Activated gamma-delta T cell treated with Interleukin-2 at 50 U/mL for 16 hours (primary cell): ENCODE measurements at places on chromosomes 11 and 22.

- DNase-seq: no peak
Observed at GRCh38 chr22:32820131-32821119, 18.9 kb downstream of the TIMP3 start.

- no peak for DNase-seq
Observed at GRCh38 chr11:127308291-127308690, 307.7 kb upstream of the KIRREL3 start.

DNA sequence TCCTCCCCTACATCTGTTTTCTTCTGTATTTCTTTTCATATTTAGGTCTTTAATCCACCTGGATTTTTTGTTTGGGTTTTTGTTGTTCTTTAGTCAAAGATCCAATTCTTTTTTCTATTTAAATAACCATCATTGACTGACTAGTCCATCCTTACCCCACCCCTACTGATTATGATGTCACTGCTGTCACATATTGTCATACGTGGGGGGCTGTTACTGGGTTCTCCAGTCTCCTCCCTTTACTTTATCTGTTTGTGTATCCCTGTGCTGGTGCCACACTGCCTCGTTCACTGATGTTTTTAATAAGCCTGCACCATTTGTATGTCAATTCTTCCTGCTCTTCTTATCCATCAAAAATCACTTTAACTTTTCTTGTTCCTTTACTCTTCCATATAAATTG lies 6.9 kb upstream of the DCPS start:
- no peak for DNase-seq

GRCh38 chr11:100923555-100923954 lies 206.1 kb downstream of the PGR start:
- no peak for DNase-seq

DNA sequence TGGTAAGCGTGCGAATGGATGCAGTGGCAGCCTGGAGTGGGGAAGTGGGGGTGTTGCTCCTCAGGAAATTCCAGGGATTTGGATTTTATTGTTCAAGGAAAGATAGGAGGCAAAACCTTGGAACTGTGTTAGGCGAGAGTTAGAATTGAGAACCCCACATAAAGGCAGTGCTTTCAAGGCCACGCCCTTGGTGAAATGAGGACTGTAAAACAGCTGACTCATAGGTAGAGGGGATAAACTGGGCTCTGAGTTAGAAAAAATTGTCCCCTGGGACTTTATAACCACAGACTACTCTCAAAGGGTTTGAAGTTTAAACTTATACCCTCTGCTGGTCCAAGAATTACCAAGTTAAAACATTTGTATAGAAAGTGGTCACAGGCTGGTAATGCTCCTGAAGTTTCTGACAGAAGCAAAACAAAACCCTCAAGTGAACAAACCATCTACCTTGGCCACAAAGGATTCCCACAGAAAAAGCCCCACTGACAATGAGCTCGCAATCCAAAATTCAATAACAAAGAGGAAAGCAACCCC lies 250.3 kb upstream of the TBCEL start:
- DNase-seq: no peak

- DNase-seq: no peak
Observed at GRCh38 chr11:71311176-71311925, 59.0 kb upstream of the SHANK2 start.

GRCh38 chr11:45563810-45564209 lies 101.6 kb downstream of the CHST1 start:
- DNase-seq: no peak

DNA sequence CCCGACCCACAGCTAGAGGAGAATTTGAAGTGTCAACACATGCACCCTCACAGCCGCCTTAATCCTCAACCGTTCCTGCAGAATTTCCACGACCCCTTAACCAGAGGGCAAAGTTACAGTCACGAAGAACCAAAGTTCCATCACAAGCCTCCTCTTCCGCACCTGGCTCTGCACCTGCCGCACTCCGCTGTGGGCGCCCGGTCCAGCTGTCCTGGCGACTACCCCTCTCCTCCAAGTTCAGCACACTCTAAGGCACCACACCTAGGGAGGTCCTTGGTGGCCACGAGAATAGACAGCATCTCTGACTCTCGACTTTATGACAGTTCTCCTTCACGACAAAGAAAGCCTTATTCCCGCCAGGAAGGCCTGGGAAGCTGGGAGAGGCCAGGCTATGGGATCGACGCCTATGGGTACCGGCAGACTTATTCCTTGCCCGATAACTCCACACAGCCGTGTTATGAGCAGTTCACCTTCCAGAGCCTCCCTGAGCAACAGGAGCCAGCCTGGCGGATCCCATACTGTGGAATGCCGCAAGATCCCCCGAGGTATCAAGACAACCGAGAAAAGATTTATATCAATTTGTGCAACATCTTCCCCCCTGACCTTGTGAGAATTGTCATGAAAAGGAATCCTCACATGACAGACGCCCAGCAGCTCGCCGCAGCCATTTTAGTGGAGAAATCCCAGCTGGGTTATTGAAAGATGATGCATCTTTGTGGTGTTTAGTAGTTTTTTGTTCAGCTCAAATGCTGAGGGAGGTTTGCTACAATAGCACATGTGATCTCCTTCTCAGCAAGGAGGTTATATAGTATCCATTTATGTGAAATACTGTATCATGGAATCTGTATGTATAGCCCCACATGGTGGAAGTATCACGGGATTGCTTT lies 72.1 kb downstream of the ZC3H12C start:
- no peak for DNase-seq

DNA sequence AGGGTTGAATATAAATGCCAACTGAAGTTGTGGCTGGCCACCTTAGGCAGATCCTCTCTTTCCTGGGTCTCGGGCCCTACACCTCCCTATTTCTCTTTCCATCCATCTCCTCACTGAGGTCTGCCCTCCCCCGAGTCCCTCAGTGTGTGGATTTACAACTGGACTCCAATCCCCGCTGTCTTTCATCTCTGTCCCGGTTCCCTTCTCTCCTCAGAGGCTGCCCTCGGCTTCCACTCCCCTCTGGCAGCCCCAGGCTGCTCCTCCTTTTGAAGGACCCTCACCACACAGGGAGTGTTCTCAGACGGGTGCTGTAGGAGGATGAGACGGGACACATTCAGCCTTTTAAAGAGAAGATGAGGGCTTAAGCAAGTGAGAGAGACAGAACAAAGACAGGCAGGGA lies 167.1 kb downstream of the ST3GAL4 start:
- DNase-seq: no peak

- DNase-seq: no peak
Observed at GRCh38 chr11:11587122-11587521, 34.7 kb downstream of the GALNT18 start.

DNA sequence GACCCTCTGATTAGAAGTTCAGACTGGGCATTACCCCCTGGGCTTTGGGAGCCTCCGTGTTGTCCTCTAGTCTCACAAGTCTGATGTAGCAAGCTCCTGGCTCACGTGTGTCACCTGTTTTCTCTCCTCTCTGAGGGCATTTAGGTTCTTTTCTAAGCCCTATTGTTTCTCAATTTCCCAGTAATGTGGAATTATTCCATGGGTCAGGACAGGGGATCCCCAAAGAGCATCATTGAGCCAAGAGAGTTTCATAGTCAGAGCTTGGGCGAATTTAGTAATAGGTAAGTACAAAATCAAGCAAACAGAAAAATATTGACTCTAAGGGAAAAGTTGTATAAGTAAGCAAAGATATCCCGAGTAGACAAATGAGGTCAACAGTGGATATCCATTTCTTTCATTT lies 57.3 kb downstream of the PPP6R2 start:
- no peak for DNase-seq

GRCh38 chr22:19823191-19823901 lies 31.3 kb downstream of the GNB1L start:
- no peak for DNase-seq
